ENCODE measurements at places on chromosomes 7 and 10. TPM values are rescaled to one million over a fixed set of nuclear protein-coding genes. Genes with fewer than 3 reads are reported as not detected.
A peak's percentile ranks its signal among the peaks of the same experiment; 100 is the strongest.

Gene CPA2
- not detected for total RNA-seq

Gene ZNF394
- 28.0 TPM for total RNA-seq

Gene FOXI2
- total RNA-seq: not detected

- H3K4me1 ChIP-seq: peaks cover 28% of the 10 kb centered on the region
- peak overlapping the region; percentile 95 for H3K4me3 ChIP-seq
- H3K36me3 ChIP-seq: peaks cover 14% of the 10 kb centered on the region
- H3K27ac ChIP-seq: peak overlapping the region; percentile 98
- H3K27me3 ChIP-seq: no peaks in the 10 kb centered on the region
These were observed 719 bp downstream of the ZNF33B start for GRCh38 chr10:42637648-42638054.

- H3K27ac ChIP-seq: peak overlapping the region; percentile 25
- no peaks in the 10 kb centered on the region for H3K36me3 ChIP-seq
- no peaks in the 10 kb centered on the region for H3K27me3 ChIP-seq
- peak; percentile 48 for DNase-seq
- no peaks in the 10 kb centered on the region for H3K4me1 ChIP-seq
These were observed 701.4 kb upstream of the COBL start for GRCh38 chr7:52017802-52018679.

DNA sequence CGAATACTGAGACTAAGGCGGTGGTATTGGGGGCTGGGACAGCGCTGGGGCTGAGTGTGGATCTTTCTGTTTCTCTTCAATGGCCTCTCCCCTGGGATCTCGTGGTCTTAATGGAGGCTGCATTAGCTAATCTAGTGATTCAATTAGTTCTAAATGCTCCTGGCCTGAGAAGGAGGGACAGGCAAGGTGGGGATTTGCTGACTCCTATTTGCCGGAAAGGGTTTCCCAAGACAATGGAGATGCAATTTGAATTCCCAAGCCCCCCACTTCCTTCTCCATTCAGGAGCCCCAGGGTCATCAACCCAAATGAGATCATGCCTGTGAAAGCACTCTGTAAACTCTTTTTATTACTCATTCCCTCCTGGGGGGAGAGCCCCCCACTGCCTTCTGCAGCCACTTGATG, 111.7 kb upstream of the PLXNA4 start:
- H3K27me3 ChIP-seq: no peaks in the 10 kb centered on the region
- H3K36me3 ChIP-seq: no peaks in the 10 kb centered on the region
- H3K27ac ChIP-seq: no peak overlapping the region

DNA sequence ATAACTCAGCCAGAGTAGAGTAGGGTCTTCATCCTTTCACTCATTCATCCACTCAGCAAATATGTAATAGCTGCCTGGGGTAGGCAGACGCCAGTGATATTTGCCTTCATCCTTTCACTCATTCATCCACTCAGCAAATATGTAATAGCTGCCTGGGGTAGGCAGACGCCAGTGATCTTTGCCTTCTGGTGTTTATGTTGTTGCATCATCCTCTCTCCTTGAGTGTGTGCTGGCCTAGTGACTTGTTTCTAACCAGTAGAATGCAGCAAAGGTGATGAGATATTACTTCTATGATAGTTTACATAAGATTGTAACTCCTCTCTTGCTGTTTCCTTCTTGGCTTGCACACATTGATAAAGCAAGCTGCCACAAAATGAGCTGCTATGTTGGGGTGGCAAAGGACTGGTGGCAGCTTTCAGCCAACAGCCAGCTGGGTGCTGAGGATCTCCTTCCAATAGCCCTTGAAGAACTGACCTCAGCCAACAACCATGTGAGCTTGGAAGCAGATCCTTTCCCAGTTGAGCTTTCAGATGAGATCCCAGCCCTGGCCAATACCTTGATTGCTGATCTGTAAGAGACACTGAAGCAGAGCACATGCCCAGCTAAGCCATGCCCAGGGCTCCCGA, 23.2 kb upstream of the MTPN start:
- H3K27me3 ChIP-seq: no peaks in the 10 kb centered on the region
- DNase-seq: no peak
- no peak overlapping the region for H3K4me3 ChIP-seq
- no peaks in the 10 kb centered on the region for H3K36me3 ChIP-seq
- no peaks in the 10 kb centered on the region for H3K4me1 ChIP-seq

GRCh38 chr10:7351894-7352293, 58.9 kb downstream of the SFMBT2 start:
- H3K27me3 ChIP-seq: no peaks in the 10 kb centered on the region
- peaks cover 14% of the 10 kb centered on the region for H3K4me1 ChIP-seq
- H3K4me3 ChIP-seq: no peak overlapping the region
- no peak overlapping the region for H3K27ac ChIP-seq

DNA sequence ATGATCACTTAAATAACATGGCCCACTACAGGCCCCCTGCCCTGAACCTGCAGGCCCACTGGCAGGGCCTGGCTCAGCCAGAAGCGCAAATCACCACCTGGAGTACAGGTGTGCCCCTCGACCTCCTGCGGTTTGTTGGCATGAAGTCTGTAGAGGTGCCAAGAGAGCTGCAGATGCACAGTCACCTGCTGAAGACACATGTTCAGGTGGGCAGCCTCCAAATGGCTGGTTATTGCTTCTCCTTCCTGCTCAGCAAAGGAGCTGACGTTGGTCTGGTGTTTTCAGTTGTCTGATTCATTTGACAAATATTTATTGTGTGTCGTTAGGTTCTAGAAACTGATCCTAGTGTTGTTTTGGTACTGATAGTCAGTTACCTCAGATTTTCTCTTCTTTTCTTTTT, 29.0 kb downstream of the DHTKD1 start:
- no peak overlapping the region for H3K4me3 ChIP-seq
- no peak for DNase-seq
- H3K27ac ChIP-seq: no peak overlapping the region
- H3K36me3 ChIP-seq: peaks cover 16% of the 10 kb centered on the region

- no peak overlapping the region for H3K27ac ChIP-seq
- H3K4me3 ChIP-seq: no peak overlapping the region
- DNase-seq: no peak
- H3K27me3 ChIP-seq: no peaks in the 10 kb centered on the region
These were observed 595.6 kb downstream of the GRM8 start for GRCh38 chr7:126657137-126657536.

DNA sequence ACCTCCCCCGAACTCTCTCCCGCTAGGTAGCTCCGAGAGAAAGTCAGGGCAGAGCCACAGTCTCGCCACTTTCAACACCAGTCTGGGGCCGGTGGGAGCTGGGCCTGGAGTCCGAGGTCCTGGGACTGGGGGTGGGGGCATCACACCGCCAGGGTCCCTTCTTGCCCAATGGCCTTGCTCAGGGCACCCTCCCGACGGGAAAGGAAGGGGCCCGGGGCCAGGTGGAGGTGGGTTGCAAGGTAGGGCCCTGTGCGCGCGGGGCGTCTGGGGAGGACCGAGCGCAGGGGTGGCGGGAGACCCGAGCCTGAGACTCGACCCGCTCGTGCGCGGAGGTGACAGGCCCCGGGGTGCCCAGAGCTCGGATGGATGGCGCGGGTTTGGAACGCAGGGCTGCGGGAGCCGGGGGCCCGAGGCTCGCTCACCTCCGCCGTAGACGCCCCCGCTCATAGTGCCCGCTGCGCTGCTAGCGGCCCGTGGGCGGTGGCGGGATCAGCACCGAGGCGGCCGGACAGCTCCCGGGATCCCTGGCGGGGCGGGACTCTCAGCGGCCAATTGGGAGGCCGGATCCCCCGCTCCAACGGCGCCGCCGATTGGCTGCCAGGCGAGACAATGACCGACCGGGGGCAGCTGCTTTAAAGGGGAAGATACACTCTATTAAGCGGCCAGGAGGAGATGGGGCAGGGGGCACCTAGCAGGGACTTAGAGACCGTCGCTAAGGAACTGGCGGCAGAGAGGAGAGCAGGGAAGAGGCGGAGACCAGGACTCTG, at the start of gene ACTL6B:
ACTL6B (minus strand) TSS at position 541 of the 767 bp plus-strand sequence; CDS start at position 447, 94 bp downstream.
- no peak within 1 kb of the TSS for H3K27ac ChIP-seq
- peaks cover 4% of the 10 kb centered on the region for H3K4me1 ChIP-seq
- DNase-seq: peak; percentile 66
- no peak within 1 kb of the TSS for H3K4me3 ChIP-seq
- peaks cover 26% of the 10 kb centered on the region for H3K27me3 ChIP-seq

- no peak for DNase-seq
- H3K4me1 ChIP-seq: peaks cover 19% of the 10 kb centered on the region
- peaks cover 4% of the 10 kb centered on the region for H3K36me3 ChIP-seq
- H3K4me3 ChIP-seq: no peak overlapping the region
These were observed 9.5 kb downstream of the ACTR1A start for GRCh38 chr10:102492983-102493382.

GRCh38 chr10:30765022-30765615, 135.6 kb upstream of the LYZL2 start:
- H3K4me3 ChIP-seq: no peak overlapping the region
- H3K27ac ChIP-seq: no peak overlapping the region
- H3K27me3 ChIP-seq: no peaks in the 10 kb centered on the region
- H3K4me1 ChIP-seq: peaks cover 5% of the 10 kb centered on the region

DNA sequence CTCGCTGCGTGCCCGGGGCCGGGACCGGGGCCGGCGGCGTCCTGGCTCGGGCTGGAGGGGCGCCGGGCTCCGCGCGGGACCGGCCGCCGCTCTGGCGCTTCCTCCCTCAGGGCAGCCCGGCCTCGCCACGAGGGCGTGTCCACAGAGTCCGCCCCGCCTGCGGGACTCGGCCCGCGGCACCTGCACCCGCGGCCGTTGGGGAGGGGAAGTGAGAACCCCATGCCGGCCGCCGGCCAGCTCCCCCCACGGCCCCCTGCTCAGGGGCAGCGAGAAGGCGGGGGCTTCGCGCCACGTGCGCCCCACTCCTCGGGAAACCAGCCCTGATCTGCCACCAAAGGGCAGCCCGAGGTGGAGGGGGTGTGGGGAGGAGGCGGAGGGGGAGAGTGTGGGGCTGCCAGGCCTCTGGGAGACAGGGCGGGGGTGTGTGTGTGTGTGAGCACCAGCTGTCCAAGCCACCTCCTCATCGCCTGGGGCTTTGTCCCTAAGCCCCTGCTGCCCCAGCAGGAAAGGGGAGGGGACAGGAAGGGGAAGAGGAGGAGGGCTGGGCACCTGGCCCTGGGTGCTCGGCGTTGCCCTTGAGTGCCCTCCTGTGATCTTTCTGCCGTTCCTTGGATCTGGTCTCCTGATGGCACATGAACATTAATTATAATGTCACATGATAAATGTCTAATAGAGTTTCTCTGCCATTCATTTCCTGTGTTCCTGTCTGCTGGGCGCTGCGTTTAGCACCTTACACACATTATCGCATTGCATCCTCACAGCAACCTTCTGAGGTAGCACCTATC, at the start of gene PIK3AP1:
PIK3AP1 (minus strand) TSS at position 93 of the 785 bp plus-strand sequence. CDS start 120 bp downstream, outside the sequence.
- no peaks in the 10 kb centered on the region for H3K36me3 ChIP-seq
- H3K27me3 ChIP-seq: no peaks in the 10 kb centered on the region
- peak within 1 kb of the TSS; percentile 87 for H3K27ac ChIP-seq
- H3K4me3 ChIP-seq: peak within 1 kb of the TSS; percentile 81
- peaks cover 24% of the 10 kb centered on the region for H3K4me1 ChIP-seq

GRCh38 chr7:152937282-152937681, 177.7 kb downstream of the ACTR3B start:
- DNase-seq: no peak
- no peak overlapping the region for H3K4me3 ChIP-seq
- H3K27ac ChIP-seq: no peak overlapping the region
- no peaks in the 10 kb centered on the region for H3K4me1 ChIP-seq
- H3K27me3 ChIP-seq: no peaks in the 10 kb centered on the region
- H3K36me3 ChIP-seq: no peaks in the 10 kb centered on the region

Measured in activated CD8-positive, alpha-beta T cell treated with anti-CD3 and anti-CD28 coated beads for 36 hours (primary cell).